ENCODE measurements at places on chromosomes 2 and 18. TPM values are rescaled to one million over a fixed set of nuclear protein-coding genes. Genes with fewer than 3 reads are reported as not detected.

DNA sequence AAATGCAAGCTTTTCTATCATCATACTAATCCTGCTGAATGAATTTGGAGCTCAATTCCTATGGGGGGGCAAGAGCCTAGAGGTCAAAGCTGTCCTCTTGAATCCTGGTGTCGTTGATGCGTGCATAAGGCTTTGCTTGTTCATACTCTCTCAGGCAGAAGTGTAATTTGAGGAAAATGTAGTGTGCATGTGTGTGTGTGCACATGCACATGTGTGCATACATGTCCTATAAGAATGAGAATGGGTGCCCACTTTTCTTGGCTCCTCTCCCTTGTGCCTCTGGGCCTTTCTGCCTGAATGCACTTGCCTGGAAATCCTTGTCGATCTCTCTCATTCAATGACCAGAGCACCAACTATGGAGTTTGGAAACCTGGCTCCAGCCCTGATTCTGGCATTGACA is 28.5 kb upstream of the C18orf32 start:
- DNase-seq = no peak

- DNase-seq = no peak
These were observed 300.1 kb upstream of the DDX18 start for GRCh38 chr2:117514371-117514770.

DNA sequence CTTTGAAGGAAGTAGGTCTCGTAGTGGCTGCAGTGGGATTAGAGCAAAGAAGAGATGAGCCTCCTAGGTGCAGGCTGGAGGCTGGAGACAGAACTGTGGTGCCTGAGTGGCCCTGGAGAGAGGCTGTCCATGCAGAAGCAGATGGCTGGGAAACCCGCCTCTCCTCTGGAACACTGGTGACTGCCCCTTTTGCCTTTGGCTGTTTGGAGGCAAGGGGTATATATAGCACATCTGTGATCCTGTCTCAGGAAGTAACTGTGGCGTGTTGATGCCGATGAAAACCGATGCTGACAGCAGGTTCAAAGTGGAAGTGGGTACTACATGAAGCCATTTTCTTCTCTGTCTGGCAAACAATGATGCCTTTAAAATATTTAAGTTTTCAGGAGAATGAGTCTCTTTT is 43.5 kb downstream of the SLC9A2 start:
- DNase-seq = no peak

DNA sequence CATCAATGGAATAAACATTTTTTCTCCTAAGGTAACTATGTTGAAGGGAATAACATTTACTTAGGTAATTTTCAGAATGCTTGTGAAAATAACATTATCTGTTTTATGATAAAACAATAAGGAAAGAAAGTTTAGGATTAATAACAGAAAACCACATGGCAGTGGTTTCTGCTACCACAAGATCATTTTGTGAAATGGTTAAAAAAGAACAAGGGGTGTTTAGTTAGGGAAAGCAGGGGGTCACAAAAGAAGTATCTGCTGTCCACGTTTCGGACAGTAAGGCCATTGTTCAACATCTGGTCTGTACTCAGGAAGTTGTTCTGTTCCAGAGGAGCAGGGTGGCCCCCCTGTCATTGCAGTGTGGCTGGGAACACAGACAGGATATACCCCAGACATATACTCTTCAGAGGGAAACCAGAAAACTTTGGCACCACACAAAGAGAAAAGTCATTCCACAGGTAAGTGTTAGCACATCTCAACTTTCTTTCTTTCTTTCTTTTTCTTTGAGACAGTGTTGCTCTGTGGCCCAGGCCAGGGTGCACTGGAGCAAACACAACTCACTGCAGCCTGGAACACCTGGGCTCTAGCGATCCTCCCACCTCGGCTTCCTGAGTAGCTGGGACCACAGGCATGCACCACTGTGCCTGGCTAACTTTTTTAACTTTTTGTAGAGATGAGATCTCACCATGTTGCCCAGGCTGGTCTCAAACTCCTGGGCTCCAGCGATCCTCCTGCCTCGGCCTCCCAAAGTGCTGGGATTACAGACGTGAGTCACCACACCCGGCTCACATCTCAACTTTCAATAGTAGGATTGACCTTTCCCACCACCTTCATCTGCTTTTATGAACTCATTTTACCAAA is 14.8 kb upstream of the ARL5A start:
- DNase-seq = no peak

DNA sequence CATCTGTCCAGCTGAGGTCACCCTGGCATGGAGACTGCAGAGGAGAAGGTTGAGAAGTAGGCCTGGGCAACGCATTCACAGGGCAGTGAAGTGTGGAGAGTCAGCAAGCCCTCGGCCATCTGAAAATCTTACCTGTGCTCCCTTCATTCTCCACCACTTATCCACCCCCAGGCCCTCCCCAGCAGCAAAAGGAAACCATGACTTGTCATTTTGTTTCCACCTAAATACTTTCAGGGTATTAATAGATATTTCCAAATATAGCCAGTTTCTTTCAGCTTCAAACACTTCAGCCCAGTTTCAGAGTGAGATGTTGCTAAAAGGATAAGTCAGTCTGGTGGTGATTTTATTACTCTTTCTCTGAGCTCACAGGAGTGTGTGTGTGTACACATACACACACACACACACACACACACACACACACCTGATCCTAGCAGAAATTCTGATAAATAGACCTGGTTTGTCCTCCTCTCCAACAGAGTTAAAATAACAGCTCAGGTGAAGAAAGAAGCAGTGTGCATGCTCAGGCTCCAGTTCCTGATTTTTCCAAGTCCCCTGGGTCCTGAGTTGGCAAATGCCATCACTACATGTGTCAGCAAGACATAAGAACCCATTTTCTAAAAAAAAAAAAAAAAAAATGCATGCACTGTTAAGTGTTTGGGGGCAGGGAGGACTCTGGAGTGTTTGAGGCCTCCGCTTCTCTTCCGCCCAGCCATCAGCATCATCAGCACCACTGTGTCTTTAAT is 82.8 kb downstream of the LOXHD1 start:
- no peak for DNase-seq

GRCh38 chr2:10136101-10136934 is 13.8 kb downstream of the RRM2 start:
- no peak for DNase-seq

DNA sequence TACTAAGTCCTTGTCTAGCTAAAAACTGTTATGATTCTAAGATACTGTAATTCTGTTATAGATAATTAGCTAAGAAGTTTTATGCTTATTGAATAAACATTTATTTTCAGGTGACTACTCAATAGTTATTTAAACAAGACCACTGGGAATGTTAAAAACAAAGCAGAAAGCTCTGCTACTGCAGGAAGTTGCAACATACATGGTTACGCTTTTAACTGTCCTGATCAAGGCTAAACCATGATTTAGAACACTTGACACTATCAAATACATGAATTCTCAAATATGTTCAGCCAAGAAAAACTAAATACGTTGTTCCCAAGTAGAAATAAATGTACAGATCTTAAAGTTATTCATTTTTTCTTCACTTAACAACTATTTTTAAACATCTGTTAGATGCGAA is 263.9 kb downstream of the NCKAP5 start:
- DNase-seq = no peak

MRPL53 gene
- total RNA-seq = 65.7 TPM

VSNL1 gene
- total RNA-seq = not detected

FHOD3 gene
- total RNA-seq = 0.28 TPM

IL1RL1 gene
- 1.6 TPM for total RNA-seq

SERPINB8 gene
- 18.6 TPM for total RNA-seq

NDUFAF7 gene
- total RNA-seq = 33.4 TPM
